ENCODE measurements at places on chromosomes 2 and 18.

DNA sequence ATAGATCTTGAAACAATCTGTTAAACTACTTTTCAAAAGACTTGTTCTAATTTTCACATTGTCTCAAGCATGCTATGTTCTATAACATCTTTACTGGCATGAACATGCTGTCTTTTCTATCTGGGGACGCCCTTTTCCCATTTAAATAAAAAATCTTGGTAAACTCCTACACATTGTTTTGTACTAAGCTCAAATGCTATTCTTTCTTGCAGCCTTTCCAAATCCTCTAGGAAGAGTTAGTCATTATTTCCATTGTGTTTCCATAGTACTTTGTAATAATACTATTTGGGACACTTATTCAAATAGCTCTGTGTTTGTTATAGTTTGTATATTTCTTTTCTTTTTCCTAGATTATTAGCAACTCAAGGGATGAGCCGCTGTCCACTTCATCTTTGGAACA lies 828.6 kb upstream of the FSHR start:
- DNase-seq, result no peak

DNA sequence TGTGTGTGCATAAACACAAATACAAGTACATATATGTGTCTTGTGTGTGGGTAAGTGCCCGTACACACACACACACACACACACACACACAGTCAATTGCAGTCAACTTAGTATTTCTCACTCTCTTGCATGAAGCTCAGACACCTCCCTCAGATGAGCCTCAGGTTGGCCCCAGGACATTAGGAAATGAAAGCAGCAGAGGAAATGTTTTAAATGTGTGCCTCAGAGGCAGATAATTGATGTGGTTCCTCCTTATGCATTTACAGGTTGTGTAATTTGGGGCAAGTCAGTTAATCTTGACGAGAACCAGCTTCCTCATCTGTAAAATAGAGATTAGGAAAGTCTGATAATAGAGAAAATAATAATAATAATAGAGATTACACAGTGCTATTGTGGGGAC lies 814.0 kb upstream of the ID2 start:
- DNase-seq, result peak; percentile 23

DNA sequence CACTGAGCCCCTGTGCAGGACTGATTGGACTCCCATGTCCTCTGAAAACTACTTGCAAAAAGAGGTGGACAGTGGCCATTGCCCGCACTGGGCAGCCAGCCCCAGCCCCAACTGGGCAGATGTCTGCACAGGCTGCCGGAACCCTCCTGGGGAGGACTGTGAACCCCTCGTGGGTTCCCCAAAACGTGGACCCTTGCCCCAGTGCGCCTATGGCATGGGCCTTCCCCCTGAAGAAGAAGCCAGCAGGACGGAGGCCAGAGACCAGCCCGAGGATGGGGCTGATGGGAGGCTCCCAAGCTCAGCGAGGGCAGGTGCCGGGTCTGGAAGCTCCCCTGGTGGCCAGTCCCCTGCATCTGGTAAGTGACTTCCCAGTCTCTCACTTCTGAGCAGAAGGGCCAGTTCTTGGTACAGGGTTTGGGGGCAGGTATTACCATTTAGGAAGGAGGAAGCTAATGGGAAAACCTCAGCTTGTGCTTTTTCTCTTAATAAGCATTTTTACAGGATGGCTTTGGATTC lies 44.1 kb downstream of the TNFRSF11A start:
- no peak for DNase-seq

GRCh38 chr2:15313657-15314056 lies 247.5 kb downstream of the NBAS start:
- peak; percentile 11 for DNase-seq

DNA sequence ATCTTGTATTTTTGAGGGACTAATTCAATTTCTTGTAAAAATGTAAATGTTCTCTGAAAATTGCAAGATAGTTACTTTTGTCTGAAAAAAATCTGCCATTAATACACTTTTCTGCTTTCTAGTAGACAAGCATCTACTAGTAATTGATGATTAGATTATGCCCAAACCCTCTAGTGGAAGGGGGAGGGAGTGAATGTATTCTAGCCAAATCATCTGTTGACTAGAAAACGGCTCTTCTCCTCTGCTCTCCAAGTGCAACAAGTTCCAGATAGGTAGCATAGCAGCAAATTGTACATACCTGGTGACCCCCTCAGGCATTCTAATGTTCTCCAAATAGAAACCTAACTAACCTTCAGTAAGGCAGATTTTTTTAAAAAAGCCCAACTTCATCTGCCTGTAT lies 58.6 kb downstream of the RELCH start:
- DNase-seq, result no peak

GRCh38 chr18:70382017-70382416 lies 93.2 kb downstream of the SOCS6 start:
- DNase-seq, result no peak

- DNase-seq, result no peak
Observed at GRCh38 chr2:192473331-192473730, 278.6 kb upstream of the TMEFF2 start.

- no peak for DNase-seq
Observed at GRCh38 chr2:159298967-159299366, 12.5 kb upstream of the WDSUB1 start.

- DNase-seq, result no peak
Observed at GRCh38 chr2:156124458-156124857, 208.1 kb downstream of the NR4A2 start.

- DNase-seq, result no peak
Observed at GRCh38 chr2:105376010-105376409, 22.8 kb downstream of the FHL2 start.

DNA sequence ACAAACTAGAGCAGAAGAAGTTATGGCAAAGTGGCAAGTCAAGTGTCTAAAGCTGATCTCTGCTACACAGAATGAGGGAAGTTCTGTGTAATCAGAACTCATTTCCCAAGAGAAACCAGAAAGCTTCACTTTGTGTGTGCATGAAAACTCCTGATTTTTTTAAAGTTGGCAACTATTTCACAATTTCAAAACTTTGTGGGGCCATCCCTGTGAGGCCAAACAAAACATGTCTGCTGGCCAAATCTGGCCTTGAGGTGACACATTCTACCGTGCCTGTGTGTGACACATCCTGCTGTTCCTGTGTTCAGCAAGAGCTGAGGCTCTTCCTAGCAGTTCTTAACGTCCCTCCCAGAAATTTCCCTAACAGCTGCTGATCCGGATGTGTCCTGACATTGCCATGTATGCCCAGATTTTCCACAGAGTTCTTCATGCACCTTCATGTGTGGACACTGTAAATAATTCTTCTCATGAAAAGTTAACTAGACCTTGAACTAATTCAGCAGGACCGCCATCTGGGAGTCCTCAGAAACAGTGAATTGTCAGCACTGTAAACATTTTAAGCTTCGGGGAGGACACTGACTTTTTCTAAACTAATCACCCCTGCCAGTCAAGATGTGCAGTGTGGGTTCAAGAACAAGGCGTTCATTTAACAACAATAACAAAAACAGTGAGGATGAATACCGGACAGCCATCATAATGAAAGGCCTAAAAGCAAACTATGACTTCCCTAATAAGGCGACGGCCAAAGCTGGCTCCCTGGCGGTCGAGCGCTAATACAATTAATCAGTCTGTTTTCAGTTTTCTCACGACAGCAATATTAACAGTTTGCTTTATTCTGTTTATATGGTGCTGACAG lies 99.0 kb downstream of the PLEKHM3 start:
- DNase-seq, result no peak

Measured in CD4-positive, alpha-beta T cell treated with Interleukin-4 for 4 hours (primary cell).